ENCODE measurements at places on chromosomes 6 and 20.

DNA sequence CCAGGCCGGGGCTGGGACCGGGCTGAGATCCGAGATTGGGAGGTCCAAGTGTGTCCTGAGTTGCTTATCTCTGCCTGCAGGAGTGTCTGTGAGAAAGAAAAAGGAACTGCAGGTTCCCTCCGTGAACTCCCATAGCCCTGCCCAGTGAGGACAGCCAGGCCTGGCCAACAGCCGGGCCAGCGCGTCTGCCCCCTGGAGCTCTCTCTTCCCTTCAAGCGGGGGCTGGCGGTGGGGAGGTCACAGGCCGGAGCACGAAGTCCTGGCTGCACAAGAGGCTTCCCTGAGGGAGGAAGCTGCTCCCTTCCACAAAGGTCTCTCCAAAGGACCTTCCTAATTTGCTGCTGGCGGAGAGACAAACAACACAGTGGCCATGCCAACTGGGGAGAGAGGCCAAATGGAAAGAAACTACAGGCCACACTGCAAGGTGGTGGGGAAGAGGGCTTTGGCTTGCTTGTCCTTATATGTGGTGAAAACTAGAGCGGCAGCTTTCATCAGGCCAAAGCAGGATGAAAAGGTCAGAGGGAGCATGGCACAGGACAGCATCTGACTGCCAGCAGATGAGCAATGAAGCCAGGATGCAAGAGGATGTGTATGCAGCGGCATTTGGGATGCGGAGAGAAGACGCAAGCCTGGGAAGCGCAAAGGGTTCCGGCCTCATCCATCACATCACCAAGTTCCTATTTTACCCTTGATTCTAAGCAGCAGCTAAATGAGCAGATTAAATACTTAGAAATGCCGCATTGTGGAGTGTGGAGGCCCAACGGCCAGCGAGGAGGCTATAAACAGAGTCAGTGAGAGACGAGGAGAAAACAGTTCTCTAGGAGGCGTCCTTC is 260.0 kb downstream of the ERMARD start:
- peak; percentile 88 for DNase-seq

- no peak for DNase-seq
Measured at GRCh38 chr6:75608956-75609533, 7.4 kb downstream of the SENP6 start.

DNA sequence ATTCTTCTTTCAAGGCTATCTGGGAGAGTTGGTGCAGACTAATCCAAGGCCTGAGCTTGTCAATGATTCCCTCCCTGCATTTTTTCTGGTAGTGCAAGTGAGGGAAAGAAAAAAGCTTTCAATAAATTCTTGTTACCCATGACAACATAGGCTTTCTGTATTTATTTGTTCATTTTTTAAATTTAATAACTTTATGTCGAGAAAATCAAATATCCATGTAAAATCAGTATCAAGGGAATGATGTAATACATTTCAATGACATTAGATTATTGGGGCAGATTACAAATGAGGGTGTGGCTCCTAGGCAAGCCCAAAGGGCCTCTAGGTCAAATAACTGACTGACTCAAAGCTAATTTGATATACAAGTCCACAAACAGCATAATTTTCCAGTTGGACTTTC is 104.0 kb downstream of the GJA1 start:
- DNase-seq: no peak

DNA sequence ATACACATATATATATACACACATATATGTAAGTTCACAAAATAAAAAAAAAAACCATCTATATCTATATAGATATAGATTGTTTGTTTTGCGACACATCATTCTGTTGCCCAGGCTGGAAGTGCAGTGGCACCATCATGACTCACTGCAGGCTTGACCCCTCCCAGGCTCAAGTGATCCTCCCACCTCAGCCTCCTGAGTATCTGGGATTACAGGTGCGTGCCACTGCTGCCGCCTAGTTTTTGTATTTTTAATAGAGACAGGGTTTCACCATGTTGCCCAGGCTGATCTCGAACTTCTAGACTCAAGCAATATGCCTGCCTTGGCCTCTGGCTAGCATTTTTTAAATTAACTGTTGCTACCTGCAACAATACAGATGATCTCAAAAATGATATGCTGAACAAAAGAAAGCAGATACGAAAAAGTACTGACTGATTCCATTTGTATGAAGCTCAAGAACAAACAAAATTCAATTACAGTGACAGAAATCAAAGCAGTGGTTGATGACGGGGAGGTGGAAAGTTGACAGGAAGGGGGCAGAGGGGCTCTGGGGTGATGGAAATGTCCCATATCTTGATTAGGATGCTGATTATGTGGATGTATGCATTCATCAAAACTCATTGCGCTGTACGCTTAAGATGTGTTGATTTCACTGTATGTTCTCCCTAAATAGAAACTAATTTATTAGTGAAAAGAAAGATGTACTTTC is 49.6 kb downstream of the ATXN1 start:
- no peak for DNase-seq

DNA sequence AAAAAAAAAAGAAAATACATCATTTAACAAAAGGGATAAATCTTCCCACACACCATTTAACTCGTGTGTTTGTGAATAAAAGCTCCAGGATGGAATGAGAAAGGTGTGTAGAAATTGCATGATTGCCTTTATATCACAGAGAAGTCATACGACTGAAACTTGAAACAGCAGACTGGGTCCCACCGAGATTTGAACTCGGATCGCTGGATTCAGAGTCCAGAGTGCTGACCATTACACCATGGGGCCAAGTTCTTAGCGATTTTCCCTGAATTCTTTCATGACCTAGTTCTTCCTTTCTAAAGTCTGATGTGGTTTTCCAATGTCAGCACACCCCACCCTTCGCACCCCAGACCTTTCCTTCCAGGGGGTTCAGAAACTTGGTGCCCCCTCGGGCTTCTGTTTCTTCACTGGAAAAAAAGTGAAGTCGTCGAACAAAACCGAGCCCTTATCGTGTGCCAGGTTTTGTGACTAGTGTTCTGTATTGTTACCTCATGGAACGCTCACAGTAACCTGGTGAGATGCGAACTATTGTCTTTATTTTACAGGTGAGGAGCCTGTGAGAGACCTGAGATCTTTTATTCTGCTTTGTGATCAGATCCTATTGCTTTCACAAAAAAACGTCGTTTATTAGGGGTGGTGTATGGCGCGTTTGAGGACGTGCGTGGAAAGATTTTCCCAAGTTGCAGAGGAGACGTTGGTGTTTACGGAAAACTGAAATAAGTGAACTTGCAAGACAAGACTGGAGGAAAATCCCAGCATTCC is 120.8 kb downstream of the OR2B2 start:
- peak; percentile 40 for DNase-seq

DNA sequence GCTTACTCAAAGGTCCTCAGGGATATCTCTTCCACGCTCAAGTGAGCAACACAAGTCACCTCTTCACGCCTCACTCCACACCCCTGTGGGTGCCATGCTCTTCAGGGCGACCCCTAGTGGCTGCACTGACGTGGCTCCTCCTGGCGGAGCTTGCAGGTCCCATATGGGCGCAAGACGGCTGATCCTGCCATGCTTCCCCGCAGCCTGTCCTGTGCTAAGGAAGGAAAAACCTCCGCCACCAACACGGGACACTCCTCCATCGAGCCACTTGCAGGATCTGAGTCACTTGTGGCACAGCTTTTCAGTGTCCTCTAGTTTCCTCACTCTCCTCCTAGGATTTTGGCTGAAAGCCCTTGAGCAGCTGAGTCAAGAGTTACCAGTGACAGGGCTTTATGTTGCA is 90.7 kb downstream of the KHDC1L start:
- DNase-seq: no peak

GRCh38 chr6:63795006-63795405 is 159.4 kb downstream of the PHF3 start:
- no peak for DNase-seq

GRCh38 chr20:38676576-38676975 is 47.7 kb upstream of the SLC32A1 start:
- no peak for DNase-seq

- no peak for DNase-seq
Measured at GRCh38 chr6:96727144-96727543, 110.1 kb downstream of the GPR63 start.

GRCh38 chr6:49730251-49730650 is 13.9 kb downstream of the CRISP3 start:
- no peak for DNase-seq

- DNase-seq: no peak
Measured at GRCh38 chr6:47404435-47404834, 73.2 kb upstream of the CD2AP start.

GRCh38 chr6:152298848-152299735 is 338.1 kb downstream of the SYNE1 start:
- DNase-seq: no peak

DNA sequence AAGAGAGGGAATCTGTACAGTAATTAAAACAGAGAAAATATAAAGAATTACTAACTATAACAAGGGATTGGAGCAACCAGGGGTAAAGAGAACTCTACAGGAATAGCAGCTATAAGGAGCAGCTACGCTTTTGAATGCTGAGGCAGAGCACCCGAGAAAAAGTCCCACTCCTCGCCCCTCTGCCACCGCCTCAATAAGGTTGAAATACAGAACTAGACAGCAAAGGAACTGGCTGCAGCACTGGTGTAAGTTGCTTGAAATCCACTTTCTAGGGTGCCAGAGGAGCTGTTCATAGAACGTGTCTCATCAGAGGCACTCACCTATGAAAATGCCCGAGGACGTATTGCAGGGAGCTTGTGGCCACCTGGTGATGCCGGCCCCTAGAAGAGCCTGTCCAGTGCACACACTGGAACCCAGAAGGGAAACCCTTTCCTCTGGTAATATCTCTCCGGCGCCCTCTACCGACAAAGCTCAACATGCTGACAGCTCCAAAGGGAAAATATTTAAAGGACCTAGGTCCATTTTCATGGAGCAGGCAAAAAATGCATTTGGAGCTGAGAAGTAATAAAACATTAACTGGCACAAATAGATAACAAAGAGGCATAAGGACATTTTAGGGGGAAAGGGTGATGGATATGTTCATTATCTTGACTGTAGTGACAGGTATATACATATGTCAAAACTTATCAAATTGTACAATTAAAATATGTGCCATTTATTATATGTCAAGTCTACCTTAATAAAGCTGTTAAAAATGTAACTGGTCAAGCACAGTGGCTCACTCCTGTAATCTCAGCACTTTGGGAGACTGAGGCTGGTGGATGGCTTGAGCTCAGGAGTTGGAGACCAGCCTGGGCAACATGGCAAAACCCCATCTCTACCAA is 137.4 kb upstream of the HDAC2 start:
- DNase-seq: peak; percentile 62

GRCh38 chr6:66226109-66226508 is 519.1 kb upstream of the EYS start:
- DNase-seq: no peak

DNA sequence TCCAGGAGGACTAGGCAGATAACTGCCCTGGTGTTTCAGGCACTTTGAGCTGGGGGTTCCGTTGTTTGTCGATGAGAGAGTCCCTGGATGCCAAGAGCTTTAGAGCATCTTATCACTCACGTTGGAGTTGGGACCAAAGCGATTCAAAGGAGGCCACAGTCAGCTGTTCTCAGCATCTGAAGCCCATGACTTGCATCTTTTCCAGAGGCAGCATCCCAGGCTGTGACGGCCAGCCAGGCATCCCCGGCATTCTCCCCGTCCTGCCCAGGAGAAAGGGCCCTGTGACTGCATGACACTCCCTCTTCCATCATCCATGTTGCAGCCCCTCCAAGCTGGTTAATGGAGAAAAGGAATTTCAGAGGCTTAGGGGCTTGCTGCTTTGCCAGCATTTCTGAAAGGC is 520.3 kb downstream of the CDH26 start:
- DNase-seq: no peak

- DNase-seq: peak; percentile 65
Measured at GRCh38 chr20:35503841-35504561, 25.5 kb downstream of the C20orf173 start.

DNA sequence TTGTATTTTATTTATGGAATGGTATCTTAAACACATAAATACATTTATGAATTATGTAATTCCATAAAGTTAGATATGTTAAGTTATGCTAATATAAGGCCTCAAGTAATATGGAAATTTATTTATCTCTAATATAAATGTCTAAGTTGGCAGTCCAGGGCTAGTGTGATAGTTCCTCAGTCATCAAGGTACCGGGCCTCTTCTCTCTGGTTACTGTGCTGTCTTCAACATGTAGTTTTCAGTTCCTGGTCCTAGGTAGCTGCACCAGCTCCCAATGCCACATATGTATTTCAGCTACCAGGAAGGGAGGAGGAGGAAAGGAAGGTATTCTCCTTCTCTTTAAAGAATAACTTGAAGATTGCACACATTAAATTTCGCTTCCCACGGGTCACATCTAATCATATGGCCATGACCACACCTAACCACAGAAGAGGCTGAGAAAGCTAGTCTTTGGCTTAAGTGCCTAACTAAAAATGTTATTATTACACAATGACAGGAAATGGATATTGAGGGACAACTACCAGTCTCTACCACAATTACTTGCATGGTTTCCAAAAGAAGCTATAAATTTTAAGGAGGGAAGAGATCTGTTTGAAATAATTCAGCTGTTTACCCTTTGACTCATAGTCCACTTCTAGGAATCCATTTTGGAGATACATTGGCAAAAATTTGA is 68.6 kb downstream of the BCKDHB start:
- DNase-seq: no peak

DNA sequence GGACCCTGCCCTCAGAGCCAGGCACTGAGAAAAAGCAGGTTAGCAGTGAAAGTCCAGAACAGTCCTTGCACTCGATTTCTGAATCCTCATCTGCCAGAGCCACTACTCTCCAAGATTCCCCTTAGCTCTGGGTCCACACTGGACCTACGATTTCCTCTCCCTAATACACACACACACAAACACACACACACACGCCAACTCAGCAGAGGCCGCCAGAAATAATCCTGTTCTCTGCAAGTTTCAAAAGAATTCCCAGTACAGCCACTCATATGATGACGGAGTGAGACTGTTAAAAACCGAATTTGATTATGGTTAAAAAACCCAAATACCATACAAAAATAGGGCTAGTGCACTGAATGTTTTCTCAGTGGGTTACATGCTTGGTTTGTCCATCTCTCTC is 90.8 kb downstream of the GMPR start:
- no peak for DNase-seq

DNA sequence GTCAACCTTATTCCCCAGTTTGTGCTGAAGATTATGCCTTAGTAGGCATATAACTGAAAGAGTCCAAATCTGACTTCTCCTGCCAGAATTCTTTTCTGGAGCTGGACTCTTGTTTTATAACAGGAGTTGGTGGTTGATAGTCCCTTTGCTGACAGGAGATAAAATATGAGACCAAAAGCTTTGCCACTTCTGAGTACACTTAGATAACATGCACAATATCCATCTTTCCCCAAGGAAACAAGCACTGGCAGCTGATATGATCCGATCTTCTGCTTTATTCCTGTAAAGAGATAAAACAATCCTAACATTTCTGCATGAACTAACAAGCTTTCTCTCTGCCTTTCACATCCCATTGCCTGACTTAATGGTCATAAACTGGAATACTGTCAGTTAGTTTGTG is 1265.4 kb upstream of the ADGRB3 start:
- DNase-seq: no peak

DNA sequence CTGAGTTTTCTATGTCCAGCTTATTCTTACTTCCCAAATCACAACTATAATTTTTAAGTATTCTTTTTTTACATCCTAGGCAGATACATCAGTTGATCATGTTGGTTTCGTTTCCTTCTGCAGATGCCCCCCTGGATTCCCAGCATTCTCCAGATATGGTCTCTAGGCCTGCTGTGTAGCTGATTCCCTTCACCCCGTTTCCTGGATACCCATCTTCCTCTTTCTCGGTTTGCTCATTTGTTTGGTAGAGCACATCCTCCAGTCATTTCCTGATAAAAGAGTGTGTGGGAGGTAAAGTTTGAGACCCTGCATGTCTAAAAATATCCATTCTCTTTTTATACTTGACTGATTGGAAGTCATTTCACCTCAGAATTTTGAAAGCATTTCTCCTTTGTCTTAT is 66.4 kb downstream of the ANKS1A start:
- no peak for DNase-seq

- no peak for DNase-seq
Measured at GRCh38 chr6:83615025-83615999, 93.6 kb downstream of the SNAP91 start.

Measured in left ventricle myocardium superior (tissue), 1 donor.